ENCODE measurements at places on chromosomes 5 and 9.

DNA sequence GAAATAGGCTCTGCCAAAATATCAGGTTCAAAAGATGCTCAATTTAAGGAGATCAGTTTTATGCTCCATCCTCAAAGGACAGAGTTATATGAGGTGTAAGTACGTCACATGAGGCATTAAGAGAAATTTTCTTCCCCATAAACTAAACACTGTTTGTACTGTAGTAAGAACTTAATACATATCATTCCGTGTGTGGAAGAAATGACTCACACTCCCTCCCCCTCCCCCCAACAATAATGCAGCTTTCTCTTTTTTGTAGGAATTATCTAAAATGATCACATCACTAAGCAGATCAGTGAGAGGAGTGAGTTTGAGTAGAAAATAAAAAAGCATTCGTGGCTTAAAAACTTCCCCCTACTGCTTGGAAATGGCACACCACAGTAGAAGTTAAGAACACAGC, 2.2 kb downstream of the CDH12 start:
- DNase-seq, result no peak

GRCh38 chr5:57741336-57741735, 258.7 kb upstream of the ACTBL2 start:
- DNase-seq, result no peak

DNA sequence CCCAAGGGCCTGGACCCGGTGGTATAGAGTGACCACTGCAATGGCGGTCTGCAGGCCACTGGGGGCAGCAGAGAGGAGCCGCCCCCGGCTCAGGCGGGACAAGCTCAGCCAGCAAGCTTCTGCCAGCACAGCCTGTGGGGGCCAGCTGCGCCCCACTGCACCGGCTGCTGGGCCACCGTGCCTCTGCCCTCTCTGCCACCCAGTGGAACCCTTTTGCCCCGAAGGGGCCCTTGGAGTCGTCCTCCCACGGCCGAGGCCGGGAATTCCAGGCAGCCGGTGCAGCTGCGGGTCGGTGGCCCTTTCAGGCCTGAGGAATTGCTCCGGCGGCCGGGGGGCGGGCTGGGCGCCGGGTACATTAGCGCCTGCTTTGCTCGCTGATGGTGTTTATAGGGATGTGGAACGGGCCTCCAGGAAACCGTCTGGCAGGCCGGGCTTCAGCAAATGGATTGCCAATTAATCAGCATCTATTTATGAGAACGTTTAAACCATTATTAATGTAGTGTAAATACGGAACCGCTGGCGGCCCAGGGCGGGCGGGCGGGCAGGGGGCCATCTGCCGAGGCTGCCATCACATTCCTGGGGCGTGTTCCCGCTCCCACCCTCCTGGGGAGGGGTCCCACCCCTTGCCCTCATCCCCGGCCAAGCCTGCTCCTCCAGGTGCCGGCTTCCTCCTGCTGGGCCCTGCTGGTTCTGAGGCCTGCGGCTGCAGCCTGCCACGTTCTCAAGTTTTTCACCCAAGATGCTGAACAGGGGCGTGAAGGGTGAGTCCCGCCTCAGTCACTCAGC, 127.4 kb downstream of the BARX1 start:
- DNase-seq, result no peak

GRCh38 chr9:11931751-11932150, 761.4 kb upstream of the TYRP1 start:
- DNase-seq, result no peak

DNA sequence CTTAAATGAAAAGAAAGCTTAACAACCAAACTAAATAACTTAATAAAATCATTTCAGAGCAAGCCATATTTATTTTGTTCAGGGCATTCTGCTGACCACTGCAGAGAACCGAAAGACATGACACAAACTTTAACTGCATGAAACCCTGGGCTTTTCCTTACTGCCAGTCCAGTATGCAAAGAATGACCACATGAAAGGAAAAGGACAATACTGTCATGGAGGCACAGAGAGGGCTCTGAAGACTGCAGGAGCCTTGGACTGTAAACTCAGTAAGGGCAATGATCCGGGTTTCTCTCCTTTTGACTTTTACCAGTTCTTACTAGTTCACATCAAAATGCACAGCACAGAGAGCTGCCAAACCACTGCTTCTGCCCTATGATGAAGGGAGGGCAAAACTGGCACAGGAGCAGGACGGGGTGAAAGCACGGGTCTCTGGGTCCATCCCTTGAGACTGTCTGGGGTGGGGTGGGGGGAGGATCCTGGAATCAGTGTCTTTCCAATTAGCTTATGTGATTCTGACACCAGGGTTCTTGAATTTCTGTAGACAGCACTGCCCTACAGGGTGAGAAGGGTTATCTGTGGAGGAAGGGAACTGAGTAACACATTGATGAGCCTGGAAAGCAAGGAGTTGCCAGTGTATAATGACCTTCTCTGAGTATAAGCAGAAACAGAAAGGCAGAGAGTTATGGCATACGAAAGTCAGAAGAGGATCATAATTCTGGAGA, 44.7 kb downstream of the RNF130 start:
- no peak for DNase-seq
